ENCODE measurements at places on chromosomes 3 and 15.

GRCh38 chr3:99131876-99132275 is 230.4 kb upstream of the DCBLD2 start:
- DNase-seq = no peak

DNA sequence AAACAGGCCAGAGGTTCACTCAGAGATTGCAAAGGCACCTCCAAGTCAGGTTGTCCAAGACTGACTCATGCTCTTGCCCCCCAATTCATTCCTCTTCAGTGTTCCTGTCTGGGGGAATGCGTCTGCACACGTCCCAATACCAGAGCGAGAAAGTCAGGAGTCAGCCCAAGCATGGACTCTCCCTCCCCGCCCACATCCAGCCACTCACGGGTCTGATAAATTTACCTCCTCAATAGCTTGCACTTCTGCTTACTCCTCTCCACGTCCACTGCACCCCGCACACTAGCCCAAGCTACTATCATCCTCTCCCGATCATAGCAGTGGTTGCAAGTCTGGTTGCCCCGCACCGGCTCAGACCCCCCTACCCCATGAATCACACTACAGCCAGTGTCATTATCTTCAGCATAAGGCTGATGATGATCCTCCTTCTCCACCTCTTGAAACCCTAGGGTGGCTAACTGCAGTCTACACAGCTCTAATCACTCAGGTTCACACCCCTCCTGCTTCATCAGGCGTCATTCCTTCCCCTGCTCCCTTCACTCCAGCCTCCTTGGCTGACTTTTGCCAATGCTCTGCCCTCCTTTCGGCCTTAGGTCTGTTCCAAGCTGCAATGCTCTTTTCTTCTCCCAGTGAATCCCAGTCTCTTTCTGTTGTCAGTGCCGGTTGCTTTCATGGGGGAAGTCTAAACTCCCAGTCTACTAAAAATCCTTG is 27.6 kb upstream of the MYO1E start:
- DNase-seq = no peak

GRCh38 chr3:2976212-2976611 is 134.0 kb downstream of the IL5RA start:
- no peak for DNase-seq

DNA sequence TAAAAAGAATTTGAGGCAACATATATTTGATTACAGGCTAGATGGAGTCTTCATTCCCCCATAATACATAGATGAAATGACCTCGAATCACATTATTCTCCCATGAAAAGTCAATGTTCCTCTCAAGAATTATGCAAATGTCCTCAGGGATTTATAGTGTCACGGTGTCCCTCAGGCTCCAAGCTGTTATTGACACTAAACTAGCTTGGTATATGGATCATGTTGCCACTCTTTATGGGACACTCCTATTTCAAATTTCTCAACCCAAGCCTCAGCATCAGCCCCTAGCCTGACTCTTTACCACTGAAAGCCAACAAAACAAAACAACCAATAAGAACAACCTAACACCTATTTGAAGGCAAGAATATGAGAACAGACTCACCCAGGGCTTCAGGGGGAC is 139.8 kb downstream of the TPRG1 start:
- DNase-seq = no peak

DNA sequence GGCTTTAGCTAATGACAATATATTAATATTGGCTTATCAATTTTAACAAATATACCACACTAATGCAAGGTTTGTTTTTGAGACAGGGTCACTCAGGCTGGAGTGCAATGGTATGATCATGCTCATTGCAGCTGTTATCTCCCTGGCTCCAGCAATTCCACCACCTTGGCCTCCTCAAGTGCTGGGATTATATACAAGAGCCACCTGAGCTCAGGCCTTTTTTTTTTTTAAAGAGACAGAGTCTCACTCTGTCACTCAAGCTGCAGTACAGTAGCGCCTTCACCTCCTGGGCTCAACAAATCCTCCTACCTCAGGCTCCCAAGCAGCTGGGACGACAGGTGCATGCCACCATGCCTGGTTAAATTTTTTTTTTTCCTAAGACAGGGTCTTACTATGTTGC is 11.7 kb downstream of the DLG1 start:
- DNase-seq = no peak

DNA sequence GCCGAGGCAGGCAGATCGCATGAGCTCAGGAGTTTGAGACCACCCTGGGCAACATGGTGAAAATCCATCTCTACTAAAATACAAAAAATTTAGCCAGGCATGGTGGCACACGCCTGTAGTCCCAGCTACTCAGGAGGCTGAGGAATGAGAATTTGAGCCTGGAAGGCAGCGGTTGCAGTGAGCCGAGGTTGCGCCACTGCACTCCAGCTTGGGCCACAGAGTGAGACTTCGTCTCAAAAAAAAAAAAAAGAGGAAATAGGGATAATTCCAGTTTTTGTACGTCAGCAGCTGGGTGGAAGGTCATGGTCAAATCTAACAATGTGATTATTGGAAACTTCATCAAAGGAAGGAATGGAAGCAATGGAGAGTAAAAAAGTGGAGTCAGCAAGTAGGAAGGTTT is 3.1 kb downstream of the CMC1 start:
- no peak for DNase-seq

GRCh38 chr3:52835766-52836470 is 1.1 kb upstream of the MUSTN1 start:
- no peak for DNase-seq

DNA sequence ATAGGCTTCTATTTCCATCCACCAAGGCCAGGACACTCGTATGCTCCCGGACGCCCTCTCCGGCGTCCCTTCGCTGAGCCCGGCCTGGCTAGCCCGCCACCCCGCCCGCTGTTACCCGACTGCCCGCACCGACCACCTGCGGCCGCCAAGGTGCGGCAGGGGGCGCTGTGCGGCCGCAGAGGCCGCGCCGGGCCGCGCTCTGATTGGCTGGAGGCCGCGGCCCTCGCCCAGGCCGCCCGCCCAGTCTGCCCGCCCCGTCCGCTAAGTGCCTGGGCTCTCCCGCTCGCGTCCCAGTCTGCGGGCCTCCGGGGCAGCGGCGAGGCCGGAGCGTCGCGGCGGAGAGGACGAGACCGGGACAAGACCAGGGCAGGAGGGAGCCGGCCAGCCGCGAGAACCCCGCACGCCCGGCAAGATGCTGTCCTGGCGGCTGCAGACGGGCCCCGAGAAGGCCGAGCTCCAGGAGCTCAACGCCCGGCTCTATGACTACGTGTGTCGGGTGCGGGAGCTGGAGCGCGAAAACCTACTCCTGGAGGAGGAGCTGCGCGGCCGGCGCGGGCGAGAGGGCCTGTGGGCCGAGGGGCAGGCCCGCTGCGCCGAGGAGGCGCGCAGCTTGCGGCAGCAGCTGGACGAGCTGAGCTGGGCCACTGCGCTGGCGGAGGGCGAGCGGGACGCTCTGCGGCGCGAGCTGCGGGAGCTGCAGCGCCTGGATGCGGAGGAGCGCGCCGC is at the start of gene SYNM:
Gene SYNM, plus strand, starts transcription at position 293 of the 726 bp plus-strand sequence. Its CDS starts 120 bp downstream, at position 413.
- DNase-seq = peak; percentile 94

GRCh38 chr3:30681649-30682211 is 75.3 kb downstream of the TGFBR2 start:
- peak; percentile 19 for DNase-seq

DNA sequence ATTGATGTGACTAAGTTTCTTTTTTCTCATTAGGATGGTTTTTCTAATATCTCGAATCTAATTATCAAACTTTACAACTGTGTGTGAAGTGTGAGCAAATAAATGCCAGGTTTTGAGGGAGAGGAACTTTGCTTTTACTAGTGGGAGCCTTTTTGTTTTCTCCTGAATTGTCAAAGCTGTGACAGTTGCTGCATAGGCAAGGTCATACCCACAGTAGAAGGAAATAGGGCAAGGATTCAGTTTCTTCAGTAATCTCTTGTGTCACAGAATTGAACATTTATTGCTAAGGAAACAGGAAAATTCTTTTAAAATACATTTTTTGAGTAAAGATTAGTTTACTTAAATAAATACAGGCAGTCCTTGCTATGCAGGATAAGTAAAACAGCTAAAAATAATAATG is 19.5 kb downstream of the GMPS start:
- no peak for DNase-seq

GRCh38 chr3:122797291-122797690 is 2.4 kb downstream of the SLC49A4 start:
- DNase-seq = no peak

- no peak for DNase-seq
Observed at GRCh38 chr3:120071259-120071658, 23.0 kb downstream of the GSK3B start.

DNA sequence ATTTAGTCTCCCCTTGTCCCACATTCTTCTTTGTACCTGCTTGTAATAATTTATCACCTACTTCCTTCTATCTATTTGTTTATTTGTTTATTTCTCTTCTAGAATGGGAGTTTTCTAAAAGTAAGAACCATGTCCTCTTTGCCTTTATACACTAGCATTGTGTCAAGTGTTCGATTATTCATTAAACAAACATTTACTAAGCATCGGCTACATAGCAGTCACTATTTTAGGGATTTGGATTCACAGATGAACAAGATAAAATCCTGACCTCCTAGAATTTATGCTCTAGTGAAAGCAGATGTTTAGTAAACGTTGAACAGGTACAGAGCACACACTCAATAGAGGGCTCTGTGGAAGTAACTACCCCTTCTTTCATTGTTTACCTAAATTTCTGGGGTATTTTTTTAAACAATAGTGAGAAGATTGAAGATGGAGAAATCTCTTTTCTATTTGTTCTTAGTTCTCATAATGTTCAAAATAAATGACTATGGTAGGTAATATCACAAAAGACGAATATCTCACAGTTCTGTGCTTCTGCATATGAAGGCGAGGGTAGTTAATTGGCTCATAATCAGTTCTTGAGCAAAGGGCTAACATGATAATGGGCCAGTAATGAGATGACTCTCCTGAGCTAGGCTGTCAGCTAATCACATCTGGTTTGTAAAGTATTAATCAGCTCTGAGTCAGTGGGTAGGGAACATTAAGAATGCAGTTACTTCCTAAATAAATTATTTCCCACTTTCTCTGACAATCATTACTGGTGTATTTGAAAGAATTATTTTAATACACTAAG is 111.9 kb downstream of the SLC9A9 start:
- DNase-seq = peak; percentile 22

GRCh38 chr15:69647142-69647513 is 194.5 kb downstream of the RPLP1 start:
- no peak for DNase-seq

- no peak for DNase-seq
Observed at GRCh38 chr15:53074221-53074620, 284.1 kb upstream of the ONECUT1 start.

DNA sequence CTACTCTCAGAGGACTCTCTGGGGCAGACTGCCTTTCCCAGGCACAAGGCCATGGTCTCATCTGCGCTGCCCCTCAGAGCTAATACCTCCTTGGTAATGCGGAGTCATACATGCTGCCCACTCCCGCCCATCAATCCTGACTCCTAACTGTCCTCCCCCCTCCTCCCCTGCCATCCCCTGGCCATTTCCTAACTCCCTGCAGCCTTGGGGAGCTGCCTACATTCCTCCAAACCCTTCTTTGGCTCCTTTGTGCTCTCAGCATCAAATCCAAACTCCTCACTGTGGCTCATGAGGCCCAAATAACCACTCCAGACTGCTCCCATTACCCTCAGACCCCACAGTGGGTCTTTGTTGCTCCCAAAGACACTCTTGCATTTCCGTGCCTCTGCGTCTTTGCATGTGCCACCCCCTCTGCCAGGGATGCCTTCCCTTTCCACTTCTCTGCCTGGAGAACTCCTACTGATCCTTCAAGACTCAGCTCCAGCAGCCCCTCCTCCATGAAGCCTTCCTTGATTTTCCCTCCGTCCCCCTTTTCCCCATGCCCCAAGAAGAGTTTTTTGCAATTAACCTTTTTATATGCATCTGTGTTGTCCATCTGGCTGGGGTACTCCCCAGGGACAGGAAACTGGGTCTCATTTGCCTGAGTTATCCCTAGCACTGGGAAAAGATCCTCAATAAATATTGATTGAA is 5.5 kb upstream of the ATP2B2 start:
- no peak for DNase-seq

DNA sequence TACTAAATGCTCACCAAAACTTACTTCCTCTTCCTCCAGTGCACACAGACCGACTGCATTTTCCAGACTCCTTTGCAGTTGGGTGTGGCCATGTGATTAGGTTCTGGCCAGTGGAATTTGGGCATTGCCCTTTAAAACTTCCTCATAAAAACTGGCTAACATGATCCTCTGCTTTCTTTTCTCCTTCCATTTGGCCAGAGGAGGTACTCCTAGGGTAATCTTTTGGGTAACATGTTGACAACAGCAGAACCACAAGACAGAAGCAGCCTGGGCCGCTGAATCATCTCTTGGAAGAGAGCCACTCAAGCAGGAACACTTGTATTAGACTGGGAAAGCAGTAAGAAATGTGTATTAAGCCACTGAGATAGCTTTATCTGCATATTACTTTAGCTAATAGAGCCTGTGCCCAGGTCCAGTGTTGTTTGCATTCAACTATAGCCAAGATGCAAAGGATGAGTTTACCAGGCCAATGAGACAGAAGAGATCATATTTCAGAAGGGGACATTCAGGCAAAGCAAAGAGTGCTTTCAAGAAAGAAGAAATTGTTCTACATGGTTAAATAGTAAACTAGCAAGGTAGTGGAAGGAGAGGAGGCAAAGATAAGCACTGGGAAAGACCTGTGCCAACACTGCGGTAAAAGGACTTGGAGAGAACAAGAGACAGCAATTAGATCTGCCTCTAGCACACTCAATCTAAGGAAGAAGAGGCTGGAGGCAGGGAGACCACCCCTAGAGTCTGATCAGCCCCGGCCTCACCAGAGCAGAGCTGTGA is 79.8 kb downstream of the PLCH1 start:
- DNase-seq = peak; percentile 86

- DNase-seq = no peak
Observed at GRCh38 chr3:14900881-14901873, 46.2 kb upstream of the NR2C2 start.

GRCh38 chr15:101675015-101675414 is 22.8 kb upstream of the TM2D3 start:
- peak; percentile 80 for DNase-seq

DNA sequence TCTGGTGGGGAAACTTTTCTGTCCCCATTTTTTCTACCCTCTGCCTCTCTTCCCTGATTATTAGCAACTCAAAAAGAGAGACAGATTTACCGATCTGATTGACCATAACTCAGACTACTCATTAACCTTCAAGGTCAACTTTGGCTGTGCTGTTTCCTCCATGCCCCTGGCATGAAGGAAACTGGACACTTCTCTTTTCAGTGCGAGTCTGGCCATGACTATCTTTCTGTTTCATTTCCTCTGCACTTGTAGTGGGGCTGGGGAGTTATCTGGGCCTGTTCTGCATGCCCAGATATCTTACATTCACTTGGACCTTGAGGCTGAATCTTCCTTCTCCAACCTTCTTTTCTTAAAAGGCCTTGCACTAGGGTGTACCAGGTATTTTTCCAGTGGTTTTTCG is 76.9 kb upstream of the SLCO2A1 start:
- no peak for DNase-seq

DNA sequence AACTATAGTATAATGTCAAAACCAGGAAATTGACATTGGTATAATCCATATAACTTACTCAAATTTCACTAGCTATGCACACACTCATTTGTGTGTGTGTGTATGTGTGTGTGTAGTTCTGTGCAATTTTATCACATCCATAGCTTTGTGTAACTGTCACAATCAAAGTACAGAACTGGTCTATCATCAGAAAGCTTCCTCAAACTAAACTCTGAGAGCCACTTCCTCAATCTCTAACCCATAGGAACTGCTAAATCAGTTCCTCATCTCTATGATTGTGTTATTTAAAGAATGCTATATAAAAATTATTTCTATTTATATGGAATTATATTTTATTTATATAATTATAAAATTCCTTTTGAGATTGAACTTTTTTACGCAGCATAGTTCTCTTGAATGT is 18.1 kb downstream of the LNP1 start:
- DNase-seq = no peak

All from AG20443 (cell line).